Activated T-cell treated with anti-CD3 and anti-CD28 coated beads for 48 hours (primary cell): ENCODE measurements at places on chromosomes 12 and 14.

- DNase-seq, result no peak
These were observed 98.5 kb upstream of the PLEKHA5 start for GRCh38 chr12:19031032-19031431.

DNA sequence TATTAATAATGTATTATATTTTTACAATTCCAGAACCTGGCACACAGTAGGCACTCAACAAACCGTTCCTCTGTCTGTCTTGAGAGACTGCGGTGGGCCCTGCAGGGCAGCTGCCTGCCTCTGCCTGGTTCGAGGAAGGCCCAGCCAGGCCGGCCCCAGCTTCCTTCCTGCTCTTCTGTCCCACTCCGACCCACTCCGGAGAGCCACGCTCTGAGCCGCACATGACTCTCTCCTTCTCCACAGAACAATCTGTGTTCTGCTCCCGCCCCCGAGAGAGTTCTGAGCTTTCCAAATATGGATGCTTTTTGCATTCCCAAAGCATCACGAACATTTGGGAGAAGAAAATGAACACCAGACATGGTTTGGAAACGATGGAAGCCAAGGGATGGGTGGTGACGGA is 57.3 kb downstream of the TTC7B start:
- DNase-seq, result no peak

GRCh38 chr14:41355866-41356265 is 250.8 kb upstream of the LRFN5 start:
- DNase-seq, result no peak

GRCh38 chr14:64293976-64294671 is at the start of gene ESR2:
TSS of gene ESR2 (minus strand) at chr14:64294371. CDS start at chr14:64282985, 11,386 bp downstream.
- peak; percentile 6 for DNase-seq

DNA sequence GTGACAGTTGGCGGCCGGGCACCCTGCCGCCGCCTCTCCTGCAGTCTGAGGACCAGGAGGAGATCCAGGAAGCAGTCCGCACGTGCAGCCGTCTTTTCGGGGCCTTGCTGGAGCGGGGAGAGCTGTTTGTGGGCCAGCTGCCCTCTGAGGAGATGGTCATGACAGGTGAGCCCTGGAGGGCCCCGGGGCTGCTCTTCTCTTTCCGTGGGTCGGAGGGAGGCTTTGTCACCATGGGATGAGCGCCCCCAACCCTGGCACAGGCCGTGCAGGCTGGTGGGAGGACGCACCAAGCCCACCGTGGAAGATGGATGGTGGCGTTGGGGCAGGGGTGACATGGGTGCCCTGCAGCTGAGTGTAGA is 532 bp downstream of the NOC4L start:
- no peak for DNase-seq

DNA sequence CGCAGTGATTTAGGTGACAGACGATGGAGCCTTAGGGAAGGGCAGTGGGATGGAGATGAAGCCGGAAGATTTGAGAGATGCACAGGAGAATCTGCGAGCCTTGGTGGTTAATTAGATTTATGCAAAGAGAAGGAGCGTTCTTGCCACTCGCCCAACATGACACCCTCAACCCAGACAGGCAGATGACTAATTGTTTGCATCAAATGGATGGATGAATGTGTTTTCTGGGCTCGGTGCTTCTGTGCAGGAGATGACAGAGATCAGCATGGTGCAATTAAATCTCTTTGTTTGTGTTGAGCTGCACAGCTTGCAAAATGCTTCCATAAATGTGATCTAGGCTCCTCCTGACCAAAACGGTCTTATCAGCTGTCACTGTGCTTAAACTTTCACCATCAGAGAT is 202.3 kb upstream of the PRMT8 start:
- DNase-seq, result no peak

GRCh38 chr12:50074936-50075807 is 10.0 kb upstream of the SMARCD1 start:
- peak; percentile 74 for DNase-seq

DNA sequence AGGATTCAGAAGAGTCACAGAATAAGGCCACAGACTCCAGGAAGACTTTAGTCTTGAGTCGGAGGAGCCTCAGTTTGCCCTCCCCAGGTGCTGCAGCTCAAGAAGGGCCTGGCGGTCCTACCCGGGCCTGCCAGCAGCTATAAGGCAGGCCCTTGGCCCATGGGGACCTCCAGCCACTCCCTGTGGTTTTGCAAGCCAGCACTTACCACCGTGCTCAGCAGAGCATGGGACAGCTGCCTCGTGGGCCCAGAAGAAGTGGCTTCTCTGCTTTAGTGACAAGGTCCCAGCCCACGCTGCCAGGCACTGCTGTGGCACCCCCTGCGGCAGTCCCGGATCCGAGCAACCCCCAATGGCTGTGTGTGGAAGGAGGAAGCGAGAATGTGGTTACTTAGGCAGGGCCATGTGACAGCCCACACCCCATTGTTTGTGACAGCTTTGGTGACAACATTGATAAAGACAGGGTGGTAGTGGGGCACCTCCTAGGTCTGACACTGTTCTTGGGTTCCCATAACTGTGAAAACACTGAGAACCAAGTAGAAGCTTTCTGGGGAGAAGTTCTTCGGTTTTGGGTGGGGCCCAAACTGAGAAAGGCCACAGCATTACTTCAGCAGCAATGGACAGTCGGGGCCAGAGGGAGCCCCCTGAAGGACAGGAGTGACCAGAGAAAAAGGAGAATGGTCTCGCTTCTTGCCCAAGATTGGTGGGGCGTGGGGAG is at the start of gene SELPLG:
TSS of gene SELPLG (minus strand) at position 361 of the 715 bp plus-strand sequence. CDS start 9,587 bp downstream, outside the sequence.
- DNase-seq, result peak; percentile 78

DNA sequence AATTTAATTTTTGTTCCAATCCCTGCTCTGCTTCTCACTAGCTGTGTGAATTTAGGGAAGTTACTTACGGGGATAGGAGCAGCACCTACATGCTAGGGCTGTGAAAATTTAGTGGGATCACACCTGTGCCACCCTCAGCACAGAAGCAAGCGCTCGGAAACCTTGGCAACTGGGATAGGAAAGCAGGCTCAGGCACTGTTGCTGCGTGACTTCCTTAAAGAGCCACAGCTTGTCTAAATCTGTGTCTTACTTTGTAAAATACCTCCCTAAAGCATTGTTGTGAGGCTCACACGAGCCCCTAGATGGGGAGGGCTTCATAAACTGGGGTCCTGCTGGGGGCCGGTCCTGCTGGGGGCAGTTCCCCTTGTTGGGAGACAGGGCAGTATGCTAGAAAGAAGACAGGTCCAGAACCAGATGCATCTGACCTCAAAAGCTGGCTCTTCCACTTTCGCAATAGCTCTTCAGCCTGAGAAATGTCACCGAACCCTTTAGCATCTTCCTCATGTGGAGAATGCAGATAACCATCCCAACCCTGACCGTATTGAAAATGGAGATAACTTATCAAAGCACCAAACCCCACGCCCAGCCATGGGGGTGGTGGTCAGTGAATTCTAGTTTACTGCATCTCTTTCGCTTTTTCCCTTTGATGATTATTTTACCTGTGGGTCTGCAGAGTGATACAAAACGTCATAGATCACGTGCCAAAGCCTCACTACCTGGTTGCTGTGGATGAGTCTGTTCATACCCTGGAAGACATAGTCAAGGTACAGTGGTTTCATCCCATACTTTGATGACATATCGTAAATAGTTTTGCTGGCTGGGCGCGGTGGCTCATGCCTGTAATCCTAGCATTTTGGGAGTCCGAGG is 54.1 kb downstream of the AK7 start:
- no peak for DNase-seq

DNA sequence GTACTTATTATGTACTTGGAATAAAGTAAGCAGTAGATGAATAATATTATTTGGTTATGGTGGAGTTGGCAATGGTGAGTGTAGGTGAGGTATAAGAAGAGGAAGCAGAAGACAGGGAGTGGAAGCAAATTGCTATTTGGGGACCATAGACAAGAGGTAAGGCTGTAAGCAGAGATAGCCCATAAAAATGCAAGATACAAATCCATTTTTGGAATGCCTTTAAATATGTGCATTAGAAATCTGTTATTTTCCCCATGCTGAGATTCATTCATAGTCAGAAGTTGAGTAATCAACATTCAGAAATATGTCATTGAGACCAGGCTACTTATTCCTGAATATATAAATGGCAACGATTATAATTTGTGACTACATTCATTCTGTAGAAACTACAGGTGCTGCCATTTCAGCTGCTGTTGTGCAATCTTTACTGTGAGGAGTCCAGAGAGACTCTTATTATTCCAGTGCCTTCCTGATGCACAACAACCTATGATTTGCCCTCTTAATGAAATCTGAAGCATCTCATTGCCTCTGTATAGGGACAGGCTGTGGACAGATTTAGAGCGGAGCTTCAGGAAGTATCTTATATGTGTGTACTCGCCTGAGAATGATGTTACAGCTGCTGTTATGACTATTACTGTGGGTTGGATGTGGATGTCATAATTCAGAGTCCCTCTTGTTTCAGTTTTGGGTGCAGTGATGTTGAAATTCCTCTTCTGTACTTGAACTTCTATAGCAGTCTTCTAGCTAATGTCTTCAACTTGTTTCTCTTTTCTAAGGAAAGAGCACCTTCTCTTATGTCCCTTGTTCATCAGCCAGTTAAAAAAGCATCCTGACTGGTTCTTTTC is 173.8 kb downstream of the NAV3 start:
- no peak for DNase-seq

GRCh38 chr12:3376779-3377455 is 114.1 kb upstream of the PRMT8 start:
- DNase-seq, result no peak

- DNase-seq, result no peak
These were observed 48.8 kb upstream of the GPR68 start for GRCh38 chr14:91293281-91293680.

DNA sequence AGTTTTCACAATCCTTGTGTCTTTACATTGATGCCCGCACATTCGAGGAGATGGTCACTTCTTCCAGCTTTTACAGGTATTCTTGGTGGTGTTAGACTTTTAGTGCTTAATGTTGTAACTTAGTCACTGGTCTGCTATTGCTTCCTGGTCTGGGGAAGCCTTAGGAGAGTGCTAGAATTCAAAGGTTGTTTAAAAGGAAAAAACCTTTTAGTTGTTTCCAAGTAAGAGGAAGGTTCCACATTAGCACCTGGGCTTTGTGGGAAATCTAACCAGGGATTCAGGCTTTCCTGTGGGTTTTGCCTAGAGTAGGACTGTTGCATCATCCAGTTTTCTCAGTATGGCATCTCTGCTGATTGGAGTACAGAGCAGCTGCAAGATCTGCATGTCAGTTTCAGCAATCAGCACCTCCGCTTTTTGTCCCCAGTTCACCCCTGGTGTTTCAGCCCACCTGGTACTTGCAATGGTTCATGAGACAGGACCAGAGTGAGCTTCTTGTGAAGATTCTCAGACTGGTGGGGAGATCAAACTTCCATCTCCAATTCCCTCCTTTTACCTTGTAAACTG is 44.0 kb upstream of the PLBD1 start:
- DNase-seq, result no peak

DNA sequence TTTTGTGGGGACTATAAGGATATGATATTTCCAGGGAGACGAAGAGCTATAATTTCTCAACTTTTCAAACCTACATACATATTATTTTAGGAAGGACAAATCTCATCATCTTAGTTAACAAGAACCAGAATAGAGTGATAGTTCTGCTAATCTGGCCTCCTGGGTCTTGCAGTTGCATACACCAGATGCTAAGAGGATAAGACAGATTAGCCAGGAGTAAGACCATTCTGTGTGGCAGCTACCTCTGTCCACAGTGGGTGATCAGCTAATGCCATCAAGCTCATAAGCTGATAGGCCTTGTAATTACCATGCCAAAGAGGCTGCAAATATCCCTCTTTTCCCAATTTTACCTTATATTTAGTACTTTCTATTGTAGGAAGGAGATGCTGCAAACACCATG is 776.8 kb downstream of the NRXN3 start:
- DNase-seq, result no peak

GRCh38 chr12:113980537-113981337 is 14.6 kb upstream of the RBM19 start:
- peak; percentile 12 for DNase-seq

DNA sequence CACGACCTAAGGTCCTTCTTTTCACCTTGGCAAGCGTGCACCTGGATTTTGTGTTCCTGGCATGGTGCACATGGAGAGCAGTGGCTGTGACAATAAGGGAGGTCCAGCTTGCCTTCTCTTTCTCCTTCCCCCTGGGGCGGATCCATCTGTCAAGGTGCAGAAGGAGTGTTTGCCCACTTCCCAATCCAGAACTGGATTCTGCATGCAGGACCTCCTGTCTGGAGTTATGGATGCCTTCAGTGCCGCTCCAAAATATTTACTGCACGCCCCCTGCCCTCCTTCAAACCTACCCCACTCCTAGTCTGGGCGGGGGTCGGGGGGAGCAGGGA is 192.7 kb downstream of the DPF3 start:
- DNase-seq, result no peak

GRCh38 chr14:91890291-91890749 is 23.0 kb upstream of the TC2N start:
- no peak for DNase-seq

DNA sequence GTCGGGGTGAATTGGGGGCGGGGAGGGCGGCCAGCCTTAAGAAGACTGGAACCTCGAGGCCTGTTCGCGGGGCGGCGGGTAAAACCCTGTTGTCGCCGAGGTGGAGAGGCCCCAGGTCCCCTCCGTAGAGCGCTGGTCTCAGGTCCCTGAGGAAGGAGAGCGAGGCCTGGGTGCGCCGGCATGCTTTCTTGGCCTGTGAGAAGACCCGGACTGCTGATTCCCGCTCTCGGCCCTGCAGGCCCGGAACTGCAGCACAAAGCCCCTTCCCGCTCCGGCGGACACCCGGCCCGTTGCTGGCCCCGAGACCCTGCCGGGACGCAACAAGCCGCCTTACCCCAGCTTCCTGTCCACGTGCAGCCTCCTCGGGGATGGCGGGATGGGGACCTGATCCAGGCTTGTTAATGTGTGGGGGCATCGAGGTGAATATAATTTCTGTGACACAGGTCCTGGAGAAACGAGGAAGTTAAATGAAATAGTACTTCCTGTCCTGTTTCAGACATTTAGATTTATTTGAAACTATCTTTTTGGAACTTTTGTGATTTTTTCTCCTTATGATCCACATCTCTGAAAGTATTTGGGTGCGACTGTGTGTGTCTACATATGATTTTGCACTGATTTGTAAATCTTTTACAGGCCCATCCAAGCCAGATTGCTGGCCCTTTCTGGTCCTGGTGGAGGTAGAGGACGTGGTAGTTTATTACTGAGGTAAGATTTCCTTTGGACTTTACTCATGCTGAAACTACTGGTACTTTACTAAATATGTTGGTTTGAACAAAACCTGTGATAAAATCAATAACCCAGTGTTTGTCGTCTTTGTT is 600 bp downstream of the PNN start:
- DNase-seq, result peak; percentile 38

DNA sequence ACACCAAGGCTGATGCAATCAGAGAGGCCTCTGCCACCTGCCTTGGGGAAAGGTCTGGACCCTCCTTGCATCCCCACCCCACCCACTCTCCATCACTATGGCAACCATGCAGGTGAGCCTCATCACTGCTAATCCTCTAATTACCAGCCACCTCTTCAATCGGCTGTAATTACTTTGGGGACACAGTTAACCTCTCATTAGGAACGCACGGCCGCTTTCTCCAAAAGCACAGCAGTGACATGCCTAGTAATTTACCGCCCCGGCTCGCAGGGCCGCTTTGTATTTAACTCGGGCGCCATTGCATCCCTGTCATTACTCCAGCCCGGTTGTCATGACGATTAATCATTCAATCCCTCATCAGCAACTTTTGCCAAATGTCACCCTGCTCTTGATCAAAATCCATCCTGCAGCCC is 36.3 kb upstream of the FAM222A start:
- DNase-seq, result no peak
